ENCODE measurements at places on chromosomes 2 and 18. TPM values are rescaled to one million over a fixed set of nuclear protein-coding genes. Genes with fewer than 3 reads are reported as not detected.

GRCh38 chr2:25098056-25098455 lies 56.2 kb downstream of the EFR3B start:
- H3K4me3 ChIP-seq, result no peak overlapping the region
- no peaks in the 10 kb centered on the region for H3K36me3 ChIP-seq
- no peak for DNase-seq
- H3K27ac ChIP-seq, result no peak overlapping the region
- no peaks in the 10 kb centered on the region for H3K27me3 ChIP-seq
- H3K4me1 ChIP-seq, result peaks cover 8% of the 10 kb centered on the region

- no peaks in the 10 kb centered on the region for H3K4me1 ChIP-seq
- no peak for DNase-seq
- H3K27me3 ChIP-seq, result no peaks in the 10 kb centered on the region
- H3K27ac ChIP-seq, result no peak overlapping the region
- H3K36me3 ChIP-seq, result peaks cover 31% of the 10 kb centered on the region
Observed at GRCh38 chr2:233542507-233542906, 24.1 kb downstream of the USP40 start.

- no peak overlapping the region for H3K4me3 ChIP-seq
- H3K27ac ChIP-seq, result no peak overlapping the region
- peaks cover 34% of the 10 kb centered on the region for H3K4me1 ChIP-seq
- no peaks in the 10 kb centered on the region for H3K36me3 ChIP-seq
- no peak for DNase-seq
- no peaks in the 10 kb centered on the region for H3K27me3 ChIP-seq
Observed at GRCh38 chr2:64543008-64543697, 19.0 kb downstream of the AFTPH start.

GRCh38 chr18:24019641-24020331 lies 5.2 kb downstream of the TTC39C start:
- no peak for DNase-seq
- no peak overlapping the region for H3K4me3 ChIP-seq
- H3K4me1 ChIP-seq, result peaks cover 10% of the 10 kb centered on the region
- H3K27me3 ChIP-seq, result peaks cover 5% of the 10 kb centered on the region
- no peaks in the 10 kb centered on the region for H3K36me3 ChIP-seq

NYAP2 gene
- polyA plus RNA-seq, result 0.04 TPM

RGPD3 gene
- 0.79 TPM for polyA plus RNA-seq

COLEC12 gene
- polyA plus RNA-seq, result 110 TPM
